ENCODE measurements at places on chromosomes 7 and 10. TPM values are rescaled to one million over a fixed set of nuclear protein-coding genes. Genes with fewer than 3 reads are reported as not detected.

DNA sequence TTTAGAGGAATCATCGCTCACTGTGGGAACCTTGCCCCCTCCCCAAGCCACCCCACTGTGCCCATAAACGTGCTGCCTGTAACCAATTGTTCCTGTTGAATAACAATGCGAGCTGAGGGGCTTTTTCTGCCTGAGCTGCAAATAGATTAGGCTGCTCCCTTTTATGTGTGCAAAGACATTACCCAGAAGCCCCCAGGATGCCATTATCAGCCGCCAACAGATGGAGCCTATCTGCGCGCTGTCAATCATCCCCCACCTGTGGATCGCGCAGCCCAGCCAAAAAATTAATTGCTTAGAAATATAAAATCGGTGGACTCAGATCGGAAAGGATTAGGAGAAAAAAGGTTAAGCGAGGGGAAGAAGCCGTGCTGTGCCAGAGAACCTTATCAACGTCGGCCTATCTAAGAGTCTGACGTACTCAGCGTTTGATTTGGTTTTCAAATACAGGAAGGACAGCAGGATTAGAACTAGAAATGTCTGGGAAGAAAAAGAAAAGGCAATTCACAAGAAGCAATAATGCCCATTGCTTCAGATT, 167.3 kb upstream of the MYO3A start:
- no peak for DNase-seq

DNA sequence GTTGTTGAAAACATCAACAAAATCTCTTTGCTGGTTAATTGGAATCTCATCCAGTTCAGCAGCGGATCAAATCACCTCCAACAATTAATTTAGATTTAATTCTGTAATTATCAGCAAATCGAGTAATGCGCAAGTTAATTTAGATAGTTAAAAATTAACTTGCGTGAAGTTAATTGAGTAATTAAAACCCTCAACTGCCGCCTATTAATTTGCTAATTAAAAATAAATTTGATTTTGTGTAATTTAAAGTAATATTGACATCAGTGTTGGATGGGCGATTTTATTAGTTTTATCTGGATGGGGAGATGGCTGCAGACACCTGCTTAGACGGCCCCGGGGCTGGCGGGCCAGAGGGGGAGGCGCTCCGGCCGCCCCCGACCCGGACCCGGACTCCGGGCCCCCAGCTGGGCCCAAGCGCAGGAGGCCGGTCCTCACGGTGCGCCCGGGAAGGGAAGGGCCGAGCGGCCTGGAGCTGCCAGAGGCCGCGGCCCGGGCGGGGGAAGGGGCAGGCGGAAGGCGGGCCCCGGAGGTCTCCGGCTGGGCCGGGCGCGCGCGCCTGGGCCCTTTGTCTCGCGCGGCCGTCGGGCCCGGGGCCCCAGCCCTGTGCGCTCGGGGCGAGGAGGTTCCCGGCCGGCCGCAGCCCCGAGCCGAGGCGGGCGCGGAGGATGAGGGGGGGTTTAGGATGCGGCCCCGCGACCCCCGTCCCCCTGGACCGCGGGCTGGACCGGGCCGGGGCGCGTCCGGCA, 3.3 kb upstream of the UNCX start:
- no peak for DNase-seq

DNA sequence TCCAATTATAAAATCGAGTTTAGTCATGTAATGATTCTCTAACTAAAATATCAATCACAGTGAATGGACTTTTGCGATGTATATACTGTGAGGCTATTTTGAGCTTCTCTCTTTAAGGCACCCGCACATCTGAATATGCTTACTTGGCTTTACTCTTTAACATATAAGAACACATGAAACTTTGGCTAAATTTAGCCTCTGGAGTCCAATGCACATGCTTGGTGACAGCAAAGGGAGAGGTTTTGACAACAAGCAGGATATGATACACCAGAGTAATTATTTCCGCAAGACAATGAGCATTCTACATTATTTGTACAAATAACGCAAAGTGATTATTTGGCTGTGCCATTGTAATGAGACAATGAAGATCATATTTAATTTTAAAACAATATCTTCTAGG, 72.4 kb downstream of the ARID5B start:
- no peak for DNase-seq

GRM3 gene
- total RNA-seq: not detected

WDR86 gene
- 11.8 TPM for total RNA-seq

Data from esophagus muscularis mucosa (tissue), 4 donors.